Activated T-helper 2 cell treated with anti-CD3 and anti-CD28 coated beads, Interferon-gamma antibody, Interleukin-2, Interleukin-4, amounts not matched to agents 10 μg/mL and 5 μg/mL and 100 μg/mL, durations not matched to agents 14 hours and 24 hours and 36 hours (primary cell): ENCODE measurements at places on chromosomes 3 and 15.

DNA sequence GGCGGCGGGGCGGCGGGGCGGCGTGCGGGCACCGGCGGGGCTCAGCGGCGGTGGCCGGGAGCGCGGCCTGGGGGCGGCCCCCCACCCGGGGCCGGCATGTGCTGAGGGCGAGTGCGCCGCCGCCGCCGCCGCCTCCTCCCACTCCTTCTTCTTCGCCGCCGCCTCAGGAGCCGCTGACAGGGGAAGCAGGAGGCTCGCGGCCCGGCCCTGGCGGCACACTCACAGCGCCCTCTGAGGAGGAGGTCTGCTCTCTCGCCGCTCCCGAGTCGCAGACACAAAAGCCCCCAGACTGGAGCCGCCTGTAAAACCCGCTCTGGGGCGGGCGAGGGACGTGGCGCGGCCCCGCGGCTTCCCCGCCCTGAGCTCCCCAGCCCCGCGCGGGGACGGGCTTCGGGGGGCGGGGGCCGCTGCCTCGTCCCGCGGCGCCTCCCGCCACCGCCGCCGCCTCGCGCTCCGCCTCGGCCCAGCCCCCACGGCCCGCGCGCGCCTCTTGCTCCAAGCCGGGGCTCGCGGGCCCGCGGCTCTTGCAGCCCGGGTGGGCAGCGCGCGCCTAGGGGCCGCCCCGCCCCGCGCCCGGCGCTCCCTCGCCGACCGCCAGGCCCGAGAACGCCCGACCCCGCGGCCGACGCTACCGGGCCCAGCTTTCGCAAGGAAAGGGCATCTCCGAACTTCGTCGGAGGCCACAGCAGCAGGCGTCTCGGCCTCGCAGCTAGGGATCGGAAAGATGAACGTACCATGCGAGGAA lies at the start of gene PYGO1:
PYGO1 (minus strand) TSS at position 276 of the 745 bp plus-strand sequence. CDS start 462 bp downstream, outside the sequence.
- peak within 1 kb of the TSS; percentile 70 for H3K4me3 ChIP-seq
- peaks cover 48% of the 10 kb centered on the region for H3K27me3 ChIP-seq
- DNase-seq: peak; percentile 18

- peaks cover 44% of the 10 kb centered on the region for H3K4me1 ChIP-seq
- DNase-seq: no peak
- no peaks in the 10 kb centered on the region for H3K27me3 ChIP-seq
- no peak overlapping the region for H3K27ac ChIP-seq
- peaks cover 30% of the 10 kb centered on the region for H3K36me3 ChIP-seq
- H3K4me3 ChIP-seq: no peak overlapping the region
Observed at GRCh38 chr3:112126511-112126911, 6.5 kb downstream of the GCSAM start.

GRCh38 chr3:141060327-141060726 lies 9.2 kb downstream of the SPSB4 start:
- H3K4me1 ChIP-seq: no peaks in the 10 kb centered on the region
- no peak overlapping the region for H3K4me3 ChIP-seq
- no peak for DNase-seq
- H3K36me3 ChIP-seq: no peaks in the 10 kb centered on the region
- no peak overlapping the region for H3K27ac ChIP-seq

DNA sequence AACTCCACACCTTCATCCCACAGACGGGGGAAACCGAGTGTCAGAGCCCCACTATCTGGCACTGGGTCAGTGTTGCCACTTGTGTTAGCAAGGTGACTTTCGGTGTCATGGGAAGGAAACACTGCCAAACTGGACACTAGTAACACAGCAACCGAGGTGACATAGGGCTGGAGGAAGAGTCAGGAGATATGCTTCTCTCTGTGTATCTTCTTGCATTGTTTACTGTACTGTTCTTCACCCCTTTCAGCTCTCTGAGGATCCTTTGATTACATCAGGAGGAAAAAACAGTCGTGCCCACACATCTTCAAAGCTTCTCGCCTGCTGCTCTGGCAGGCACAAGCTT lies 109.4 kb upstream of the RAD18 start:
- H3K4me3 ChIP-seq: no peak overlapping the region
- H3K4me1 ChIP-seq: no peaks in the 10 kb centered on the region
- peaks cover 3% of the 10 kb centered on the region for H3K27me3 ChIP-seq
- no peak overlapping the region for H3K27ac ChIP-seq

DNA sequence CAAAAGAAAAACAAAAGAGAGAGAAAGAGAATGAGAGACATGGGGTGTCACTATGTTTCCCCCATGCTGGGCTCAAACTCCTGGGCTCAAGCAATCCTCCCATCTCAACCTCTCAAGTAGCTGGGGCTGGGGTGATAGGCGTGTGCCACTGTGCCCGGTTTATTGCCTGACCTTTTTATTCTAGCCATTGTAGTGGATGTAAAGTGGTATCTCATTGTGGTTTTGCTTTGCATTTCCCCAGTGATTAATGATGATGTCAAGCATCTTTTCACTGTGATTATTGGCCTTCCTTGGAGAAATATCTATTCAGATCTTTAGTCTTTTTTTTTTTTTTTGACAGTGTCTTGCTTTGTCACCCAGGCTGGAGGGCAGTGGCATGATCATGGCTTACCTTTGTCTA lies 37.7 kb upstream of the GK5 start:
- no peak overlapping the region for H3K4me3 ChIP-seq
- no peaks in the 10 kb centered on the region for H3K27me3 ChIP-seq
- peaks cover 11% of the 10 kb centered on the region for H3K4me1 ChIP-seq
- no peak overlapping the region for H3K27ac ChIP-seq
- no peaks in the 10 kb centered on the region for H3K36me3 ChIP-seq
- DNase-seq: no peak

- H3K36me3 ChIP-seq: no peaks in the 10 kb centered on the region
- no peaks in the 10 kb centered on the region for H3K4me1 ChIP-seq
- no peak overlapping the region for H3K4me3 ChIP-seq
- DNase-seq: no peak
- no peak overlapping the region for H3K27ac ChIP-seq
Observed at GRCh38 chr3:18054625-18055024, 312.2 kb upstream of the TBC1D5 start.

DNA sequence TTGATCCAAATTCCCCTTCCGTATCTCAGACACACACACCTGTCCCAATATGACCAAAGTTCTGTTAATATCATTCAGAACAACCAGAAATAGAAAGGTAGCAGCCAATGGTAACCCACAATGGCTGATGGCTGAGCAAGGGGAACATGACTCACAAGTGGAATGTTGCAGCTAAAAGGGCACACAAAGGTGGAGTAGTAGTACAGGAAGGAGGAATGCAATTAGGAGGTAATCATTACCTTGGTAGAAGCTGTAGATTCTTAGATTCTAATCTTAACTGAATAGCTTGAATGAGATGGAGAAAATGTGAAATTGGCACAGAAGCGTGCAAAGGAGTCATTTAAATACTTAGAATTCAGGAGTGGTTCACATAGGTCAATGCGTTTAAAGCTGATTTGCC lies 347.9 kb downstream of the NR2F2 start:
- H3K27ac ChIP-seq: no peak overlapping the region
- no peak for DNase-seq
- H3K4me3 ChIP-seq: no peak overlapping the region

GRCh38 chr3:53150247-53151085 lies 10.5 kb upstream of the PRKCD start:
- H3K36me3 ChIP-seq: no peaks in the 10 kb centered on the region
- H3K27me3 ChIP-seq: peaks cover 7% of the 10 kb centered on the region
- no peak overlapping the region for H3K4me3 ChIP-seq
- peaks cover 1% of the 10 kb centered on the region for H3K4me1 ChIP-seq
- no peak overlapping the region for H3K27ac ChIP-seq

DNA sequence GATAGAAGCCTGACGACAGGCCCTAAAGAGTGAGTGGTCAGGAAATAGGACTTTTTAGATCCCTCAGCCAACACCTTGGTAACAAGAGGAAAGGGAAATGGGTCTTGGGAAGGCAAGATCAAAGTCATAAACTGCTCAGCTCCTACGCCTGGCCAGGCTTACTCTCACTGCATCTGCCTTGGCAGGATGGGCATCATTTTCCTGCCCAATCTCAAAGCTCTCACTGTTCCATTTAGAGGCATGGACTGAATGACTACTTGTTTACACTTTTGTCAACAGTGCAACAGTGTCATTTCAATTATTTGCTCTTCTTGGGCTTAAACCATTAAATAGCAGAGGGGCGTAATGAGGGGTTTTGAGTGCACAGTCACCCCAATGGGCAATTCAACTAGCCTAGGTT lies 808.7 kb downstream of the GRM7 start:
- no peaks in the 10 kb centered on the region for H3K36me3 ChIP-seq
- H3K27me3 ChIP-seq: no peaks in the 10 kb centered on the region
- H3K4me3 ChIP-seq: no peak overlapping the region
- no peak for DNase-seq
- H3K27ac ChIP-seq: no peak overlapping the region

DNA sequence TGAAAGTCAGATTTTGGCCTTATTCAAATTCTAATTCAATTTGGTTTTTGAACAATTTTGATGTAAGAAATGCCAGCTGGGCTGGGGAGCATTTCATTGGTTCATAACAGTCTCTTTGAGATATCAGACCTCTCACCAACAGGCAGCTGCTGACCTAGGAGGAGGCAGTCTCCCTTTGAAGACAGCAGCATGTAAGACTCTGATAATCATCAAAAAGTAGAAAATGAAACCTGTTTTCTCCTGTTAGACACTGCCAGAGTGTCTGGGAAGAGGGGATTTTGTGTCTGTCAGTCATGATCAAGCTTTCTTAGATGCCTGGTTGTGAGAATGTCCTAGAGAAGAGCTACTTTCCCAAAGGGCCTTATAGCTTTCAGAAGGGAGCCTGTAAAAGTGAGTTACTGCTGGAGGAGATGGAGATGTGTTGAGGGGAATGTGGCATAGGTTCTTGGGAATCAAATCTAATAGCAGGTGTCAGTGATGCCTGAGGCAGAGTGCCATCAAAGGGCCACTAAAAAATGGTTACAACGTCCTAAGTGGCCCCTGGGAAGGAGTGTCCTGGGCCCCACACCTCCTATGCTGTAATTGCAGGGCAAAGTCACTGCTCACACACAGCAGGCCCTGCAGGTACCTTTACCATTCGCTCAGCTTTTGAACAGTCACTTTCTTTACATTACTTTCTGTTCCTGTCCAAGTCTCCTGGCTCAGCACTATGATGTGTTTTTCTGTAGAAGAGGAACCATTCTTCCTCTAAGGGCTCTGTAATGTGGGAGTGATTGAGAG lies 43.1 kb downstream of the FSTL1 start:
- peaks cover 2% of the 10 kb centered on the region for H3K4me1 ChIP-seq
- no peak for DNase-seq
- H3K4me3 ChIP-seq: no peak overlapping the region
- H3K36me3 ChIP-seq: no peaks in the 10 kb centered on the region

DNA sequence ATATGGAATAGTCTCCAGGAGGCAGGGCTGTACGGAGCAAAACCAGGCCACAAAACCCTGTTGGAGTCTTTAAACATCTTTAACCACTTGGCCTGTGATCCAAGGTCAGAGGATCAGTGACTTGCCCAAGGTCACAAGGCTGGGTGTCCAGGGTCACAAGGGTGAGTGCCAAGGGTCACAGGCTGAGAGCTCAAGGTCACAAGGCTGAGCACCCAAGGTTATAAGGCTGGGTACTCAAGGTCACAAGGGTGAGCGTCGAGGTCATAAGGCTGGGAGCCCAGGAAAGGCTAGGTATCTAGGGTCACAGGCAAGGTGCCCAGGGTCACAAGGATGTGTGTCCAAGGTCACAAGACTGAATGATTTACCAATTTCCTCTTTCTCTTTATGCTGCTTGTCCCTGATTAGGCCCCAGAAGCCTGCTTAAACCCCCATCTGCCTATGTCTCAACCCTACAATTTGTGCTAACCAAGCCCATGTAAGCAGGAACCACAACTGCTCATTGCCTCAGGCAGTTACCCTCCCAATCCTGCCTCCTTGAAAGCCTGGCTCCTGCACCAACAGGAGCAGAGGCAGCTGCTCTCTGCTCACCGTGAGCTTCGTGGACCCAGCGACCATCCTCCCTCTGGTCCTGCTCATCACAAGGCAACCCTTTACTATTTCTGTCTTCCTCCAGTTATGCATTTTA lies 51.5 kb downstream of the MGLL start:
- H3K36me3 ChIP-seq: no peaks in the 10 kb centered on the region
- no peak overlapping the region for H3K27ac ChIP-seq
- no peak overlapping the region for H3K4me3 ChIP-seq

DNA sequence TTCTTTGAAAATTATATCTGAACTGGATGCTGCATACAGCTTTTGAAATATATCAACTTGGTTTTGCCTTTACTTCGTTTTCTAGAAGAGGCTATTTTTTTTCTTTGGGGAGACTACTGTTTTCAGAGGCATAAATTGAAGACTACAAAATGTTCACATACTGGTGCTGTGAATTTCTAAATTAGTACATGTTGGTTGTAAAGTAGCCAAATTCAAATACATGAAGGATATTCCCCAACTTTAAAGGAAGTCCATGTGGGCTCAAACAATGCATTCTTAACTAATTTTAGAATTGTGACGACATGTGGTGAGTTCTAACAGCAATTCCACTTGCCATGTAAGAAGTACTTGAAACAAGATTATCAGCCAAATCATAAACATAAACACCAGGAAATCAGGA lies 295.7 kb downstream of the TUSC7 start:
- no peaks in the 10 kb centered on the region for H3K36me3 ChIP-seq
- no peak overlapping the region for H3K4me3 ChIP-seq
- H3K27me3 ChIP-seq: no peaks in the 10 kb centered on the region
- no peak for DNase-seq
- H3K4me1 ChIP-seq: no peaks in the 10 kb centered on the region

DNA sequence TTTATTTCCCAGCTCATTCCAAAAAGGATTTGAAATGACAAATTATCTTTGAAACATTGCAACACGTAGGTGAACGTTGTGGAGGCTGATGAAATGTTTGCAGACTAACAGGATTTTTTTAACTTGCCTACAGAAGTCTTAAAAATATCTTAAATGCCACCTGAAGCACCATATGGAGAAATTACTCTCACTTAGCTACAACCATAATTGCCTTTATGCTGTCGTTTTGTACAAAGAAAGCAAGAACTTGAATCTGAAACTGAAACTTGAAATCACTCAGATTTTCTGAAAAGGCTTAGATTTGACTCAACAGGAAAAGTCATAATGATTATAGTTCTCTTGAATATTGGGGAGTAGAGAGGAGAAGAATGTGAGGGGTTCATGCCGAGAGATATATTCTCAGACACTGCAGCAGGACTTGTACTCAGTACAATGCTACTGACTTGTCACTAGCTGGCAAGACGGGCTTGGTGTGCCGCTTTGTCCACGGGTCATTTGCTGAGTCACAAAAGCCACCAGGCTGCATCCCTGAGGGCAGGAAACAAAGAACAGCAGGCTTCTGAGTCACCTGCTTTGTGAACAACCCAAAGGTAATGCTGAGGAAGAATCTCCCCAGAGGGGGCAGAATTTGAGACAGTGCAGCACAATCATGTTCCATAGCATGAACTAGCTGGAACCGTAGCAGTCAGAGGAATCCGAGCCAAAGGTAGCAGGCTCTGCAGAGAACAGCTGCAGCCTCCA lies 7.1 kb upstream of the FMN1 start:
- H3K4me1 ChIP-seq: peaks cover 35% of the 10 kb centered on the region
- H3K27me3 ChIP-seq: peaks cover 42% of the 10 kb centered on the region
- DNase-seq: peak; percentile 46
- H3K27ac ChIP-seq: peak overlapping the region; percentile 71
- H3K4me3 ChIP-seq: peak overlapping the region; percentile 59
